ENCODE measurements at places on chromosomes 7 and 10. TPM values are rescaled to one million over a fixed set of nuclear protein-coding genes. Genes with fewer than 3 reads are reported as not detected.

IDI2 gene
- total RNA-seq, result not detected

PRSS37 gene
- not detected for total RNA-seq

CHRM2 gene
- total RNA-seq, result 2.9 TPM

CLCN1 gene
- total RNA-seq, result not detected

NAT16 gene
- not detected for total RNA-seq

RSU1 gene
- 66.3 TPM for total RNA-seq

FKBP6 gene
- 0.16 TPM for total RNA-seq

EN2 gene
- total RNA-seq, result not detected

TYW1 gene
- 10.4 TPM for total RNA-seq

FFAR4 gene
- total RNA-seq, result not detected

FEZF1 gene
- not detected for total RNA-seq

OLAH gene
- total RNA-seq, result 3.1 TPM

ACHE gene
- total RNA-seq, result 0.51 TPM

LRCH4 gene
- 33.6 TPM for total RNA-seq

ADRA2A gene
- under 0.01 TPM for total RNA-seq

CCDC136 gene
- 4.9 TPM for total RNA-seq

IKZF1 gene
- total RNA-seq, result under 0.01 TPM

TET1 gene
- 2.5 TPM for total RNA-seq

ZNF736 gene
- 8.2 TPM for total RNA-seq

KCNMA1 gene
- total RNA-seq, result 32.5 TPM

LEP gene
- not detected for total RNA-seq

CLDN12 gene
- 31.8 TPM for total RNA-seq

IGFBP3 gene
- 173 TPM for total RNA-seq

TBX20 gene
- total RNA-seq, result not detected

ETV1 gene
- total RNA-seq, result 15.6 TPM

MACROH2A2 gene
- total RNA-seq, result 46.8 TPM

SLK gene
- 11.0 TPM for total RNA-seq

ANXA11 gene
- 204 TPM for total RNA-seq
